ENCODE measurements at places on chromosomes 16 and 17.

DNA sequence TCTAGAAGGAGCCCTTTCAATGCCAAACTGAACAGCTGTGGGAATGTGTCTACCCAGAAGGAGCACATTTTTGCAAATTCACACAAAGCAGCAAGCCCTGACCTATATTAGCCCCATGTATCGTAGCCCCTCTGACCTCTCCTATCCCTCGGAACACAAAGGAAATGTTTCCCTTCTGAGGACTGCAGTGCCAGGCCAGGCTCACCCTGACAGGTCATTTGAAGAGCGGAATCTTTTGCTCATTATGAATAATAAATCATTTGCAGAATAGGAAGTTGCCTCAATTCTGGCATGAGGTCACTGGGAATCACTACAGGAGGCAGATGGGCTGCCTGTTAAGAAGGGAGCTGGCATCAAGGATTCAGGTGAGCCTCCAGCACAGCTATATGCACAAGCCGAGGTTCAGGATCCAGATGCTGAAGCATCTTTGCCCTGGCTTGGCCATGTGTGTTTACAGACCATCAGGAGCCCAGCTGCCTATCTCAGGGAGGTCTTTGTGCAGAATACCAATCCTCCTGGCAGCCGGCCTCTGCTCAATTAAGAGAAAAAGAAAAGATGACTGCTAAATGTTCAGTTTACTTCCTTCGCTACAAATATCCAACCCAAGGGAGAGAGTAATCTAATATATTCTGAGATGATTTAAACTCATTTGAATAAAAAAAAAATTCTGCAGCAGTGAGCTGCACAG, 119.4 kb downstream of the USP31 start:
- DNase-seq: no peak

- no peak for DNase-seq
These were observed 32.4 kb downstream of the ADGRG5 start for GRCh38 chr16:57574646-57575467.

DNA sequence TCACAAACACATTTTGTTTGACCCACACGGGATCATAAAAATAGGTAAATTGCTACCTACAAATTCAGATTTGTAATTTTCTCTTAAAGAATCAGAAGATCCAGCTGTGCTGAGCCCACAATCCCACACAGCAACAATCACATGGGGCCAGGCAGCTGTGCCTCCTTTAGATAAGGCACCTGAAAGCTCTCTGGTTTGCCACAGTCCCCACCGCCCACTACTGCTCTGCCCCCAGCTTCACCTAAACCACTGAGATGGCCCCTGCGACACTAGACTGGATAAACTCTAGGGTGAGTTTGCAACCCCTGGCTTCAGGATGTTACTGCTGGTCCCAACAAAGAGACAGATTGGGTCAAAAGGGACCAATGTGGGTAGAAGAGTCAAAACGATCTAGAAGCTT, 96.8 kb downstream of the GSG1L start:
- no peak for DNase-seq

DNA sequence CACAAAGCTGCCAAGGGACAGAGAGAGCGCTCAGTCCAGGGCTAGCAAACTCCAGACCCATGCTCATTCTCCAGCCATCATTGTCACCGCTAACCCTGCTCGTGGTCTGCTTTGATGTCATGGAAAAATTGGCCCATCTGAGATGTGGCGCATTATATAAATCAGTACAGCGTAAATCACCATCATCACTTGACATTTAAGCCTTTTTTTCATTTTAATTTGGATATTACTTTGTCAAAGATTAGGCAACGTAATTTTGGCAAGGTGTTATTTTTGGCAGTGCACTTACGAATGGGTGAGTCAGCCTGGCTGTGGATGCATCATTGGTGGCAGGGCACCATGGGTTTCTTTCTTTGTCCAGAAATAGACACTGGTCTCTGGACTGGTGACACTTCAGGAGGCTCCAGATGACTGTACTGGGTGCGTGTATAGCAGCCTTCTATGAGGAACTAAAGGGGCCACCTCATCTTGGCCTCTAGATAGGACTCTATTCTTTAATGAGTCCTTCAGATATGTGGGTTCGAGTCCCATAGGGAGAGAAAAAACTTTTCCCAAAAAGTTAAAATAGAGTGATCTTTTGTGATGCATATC, 166.3 kb downstream of the MSI2 start:
- no peak for DNase-seq

DNA sequence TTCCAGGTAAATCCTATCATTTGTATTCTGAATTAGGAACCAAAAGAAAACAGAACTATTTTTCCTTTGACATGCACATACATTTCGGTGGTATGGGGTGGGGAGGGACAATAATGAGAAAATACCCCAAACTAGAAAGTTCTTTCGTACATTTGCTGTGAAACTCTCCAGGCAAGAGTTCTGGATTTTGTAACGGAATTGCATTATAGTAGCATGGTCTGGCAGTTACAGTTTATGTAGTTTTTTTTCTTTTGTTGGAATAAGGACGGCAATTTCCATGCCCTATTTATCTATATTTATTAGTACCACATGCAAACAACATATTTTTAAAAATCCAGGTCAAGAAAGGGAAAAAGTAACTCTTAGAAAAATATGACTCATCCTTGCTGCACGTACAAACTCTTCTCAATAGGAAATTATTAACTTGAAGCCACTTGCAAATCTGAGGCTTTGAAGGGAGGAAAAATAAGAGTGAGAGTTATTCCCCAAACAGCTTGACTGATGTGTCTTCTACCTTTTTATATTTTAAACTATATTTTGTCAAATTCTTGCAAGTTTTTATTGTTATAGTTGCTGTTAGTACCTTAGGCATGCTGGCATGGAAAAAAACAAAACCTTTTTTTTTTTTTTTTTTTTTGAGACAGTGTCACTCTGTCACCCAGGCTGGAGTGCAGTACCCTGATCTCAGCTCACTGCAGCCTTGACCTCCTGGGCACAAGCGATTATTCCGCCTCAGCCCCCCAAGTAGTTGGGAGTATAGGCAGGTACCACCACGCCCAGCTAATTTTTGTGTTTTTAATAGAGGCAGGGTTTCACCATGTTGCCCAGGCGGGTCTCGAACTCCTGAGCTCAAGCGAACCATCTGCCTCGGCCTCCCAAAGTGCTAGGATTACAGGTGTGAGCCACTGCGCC, 69.3 kb downstream of the WWP2 start:
- DNase-seq: no peak

- peak; percentile 74 for DNase-seq
These were observed 498 bp downstream of the PKMYT1 start for GRCh38 chr16:2979669-2980226.

- no peak for DNase-seq
These were observed 1.6 kb downstream of the ITGA2B start for GRCh38 chr17:44387804-44388203.

DNA sequence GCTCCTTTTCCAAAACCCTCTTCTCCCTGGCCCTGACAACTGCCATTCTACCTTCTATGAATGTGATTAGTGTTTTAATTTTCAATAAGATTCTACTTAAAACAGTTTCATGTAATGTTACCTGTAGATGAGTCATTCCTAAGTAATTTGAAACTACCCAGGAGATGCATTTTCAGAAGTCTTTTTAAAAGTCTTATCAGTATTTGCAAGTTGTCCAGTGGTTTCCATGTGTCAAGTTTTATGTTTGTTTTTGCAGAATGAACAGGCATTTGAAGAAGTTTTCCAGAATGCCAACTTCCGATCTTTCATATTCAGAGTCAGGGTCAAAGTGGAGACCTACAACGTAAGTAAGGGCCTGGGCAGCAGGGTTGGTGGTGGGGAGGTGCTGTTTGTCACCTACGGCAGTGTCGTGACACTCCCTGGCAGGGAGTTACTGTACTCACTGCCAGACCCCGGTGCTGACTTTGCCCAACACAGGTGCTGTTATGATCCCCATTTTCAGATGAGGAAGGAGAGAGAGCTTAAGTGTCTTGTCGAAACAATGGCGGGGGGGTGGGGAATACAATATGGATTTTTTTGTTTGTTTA, 65.0 kb downstream of the RPA1 start:
- DNase-seq: no peak

GRCh38 chr17:31593806-31594205, 202.3 kb downstream of the RAB11FIP4 start:
- no peak for DNase-seq

- DNase-seq: no peak
These were observed 10.1 kb downstream of the DNAH9 start for GRCh38 chr17:11608396-11608795.
